ENCODE measurements at places on chromosomes 3 and 15. TPM values are rescaled to one million over a fixed set of nuclear protein-coding genes. Genes with fewer than 3 reads are reported as not detected.

SI gene
- not detected for total RNA-seq

CHRFAM7A gene
- total RNA-seq = 2.0 TPM

TEX55 gene
- total RNA-seq = not detected

HES1 gene
- total RNA-seq = 11.4 TPM

NTRK3 gene
- total RNA-seq = 5.1 TPM

STAC gene
- total RNA-seq = 0.35 TPM

GRK7 gene
- total RNA-seq = not detected

NMNAT3 gene
- 11.0 TPM for total RNA-seq

HTR3E gene
- total RNA-seq = not detected

EFL1 gene
- 16.9 TPM for total RNA-seq

NAALADL2 gene
- 5.2 TPM for total RNA-seq

SPATA12 gene
- total RNA-seq = not detected

SERINC4 gene
- total RNA-seq = 0.30 TPM

MESP2 gene
- total RNA-seq = 0.51 TPM

SUCNR1 gene
- 0.35 TPM for total RNA-seq

SLC2A2 gene
- total RNA-seq = not detected

TMEM266 gene
- total RNA-seq = not detected

BFSP2 gene
- not detected for total RNA-seq

CNTN6 gene
- total RNA-seq = not detected

DISP2 gene
- 3.9 TPM for total RNA-seq

GATA2 gene
- 9.1 TPM for total RNA-seq

PSTPIP1 gene
- total RNA-seq = 4.5 TPM

SKOR1 gene
- total RNA-seq = not detected

IL20RB gene
- total RNA-seq = 0.43 TPM

UBL7 gene
- 47.7 TPM for total RNA-seq

VPS8 gene
- 46.1 TPM for total RNA-seq

AMOTL2 gene
- 61.9 TPM for total RNA-seq

PPP1R14D gene
- total RNA-seq = not detected

IGSF11 gene
- 3.1 TPM for total RNA-seq

TMCO5A gene
- not detected for total RNA-seq

PLCB2 gene
- 8.2 TPM for total RNA-seq

CFAP20DC gene
- total RNA-seq = 0.22 TPM

ATP10A gene
- 1.7 TPM for total RNA-seq

ATP13A4 gene
- 0.38 TPM for total RNA-seq

LRRN1 gene
- 0.11 TPM for total RNA-seq

SNAPC5 gene
- total RNA-seq = 40.8 TPM

SYNPR gene
- total RNA-seq = not detected

CDHR4 gene
- total RNA-seq = not detected

FILIP1L gene
- total RNA-seq = 41.3 TPM

WDR76 gene
- total RNA-seq = 2.1 TPM

MORC1 gene
- total RNA-seq = not detected

OXTR gene
- 0.32 TPM for total RNA-seq

CORO2B gene
- 8.5 TPM for total RNA-seq

NEK10 gene
- total RNA-seq = 9.8 TPM

PROK2 gene
- total RNA-seq = 0.41 TPM

ALDH1L1 gene
- total RNA-seq = 23.1 TPM

CRELD1 gene
- 67.5 TPM for total RNA-seq

RASL12 gene
- total RNA-seq = 23.3 TPM

CADM2 gene
- 0.76 TPM for total RNA-seq

ITIH1 gene
- total RNA-seq = not detected

ILDR1 gene
- total RNA-seq = 0.16 TPM

DAZL gene
- total RNA-seq = not detected

SEMA3F gene
- 12.3 TPM for total RNA-seq

DNAH1 gene
- 2.2 TPM for total RNA-seq

CCDC191 gene
- 0.78 TPM for total RNA-seq
